Amniotic stem cell (primary cell): ENCODE measurements at places on chromosomes 6 and 20.

GRCh38 chr6:120407696-120408095, 926.6 kb downstream of the TBC1D32 start:
- DNase-seq: no peak

- no peak for DNase-seq
Measured at GRCh38 chr6:139879823-139880356, 505.4 kb upstream of the CITED2 start.

GRCh38 chr6:55009131-55009530, 162.6 kb downstream of the FAM83B start:
- DNase-seq: no peak

DNA sequence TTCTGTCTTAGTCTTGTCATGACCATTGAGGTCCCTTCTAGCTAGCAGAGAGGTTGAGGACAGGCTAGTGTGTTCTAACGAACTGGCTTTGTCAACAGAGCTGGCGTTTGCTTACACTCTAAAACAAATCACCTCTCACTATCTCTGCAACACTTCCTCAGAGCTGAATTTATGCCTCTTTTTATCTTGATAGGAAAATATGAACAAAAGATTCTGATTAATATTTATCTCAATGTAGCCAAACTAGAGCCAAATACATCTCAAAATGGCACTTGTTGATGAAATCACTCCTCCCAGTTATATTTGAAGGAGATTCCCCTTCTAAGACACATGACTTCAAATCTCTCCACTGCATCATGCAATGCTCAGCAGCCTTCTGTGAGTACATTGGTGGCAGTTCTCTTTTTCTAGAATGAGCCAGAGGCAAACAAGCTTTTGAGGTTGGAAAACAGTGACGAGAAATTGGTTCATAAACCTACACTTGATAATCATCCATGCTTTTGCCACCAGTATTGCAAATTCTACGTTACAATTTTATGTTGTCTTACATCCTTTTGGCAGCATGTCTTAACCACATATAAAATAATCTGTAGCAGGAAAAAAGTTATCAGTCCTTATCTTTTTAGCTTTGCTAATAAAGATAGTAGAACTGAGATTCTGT, 615.7 kb upstream of the CITED2 start:
- no peak for DNase-seq

GRCh38 chr20:38692436-38693411, 31.6 kb upstream of the SLC32A1 start:
- peak; percentile 10 for DNase-seq

DNA sequence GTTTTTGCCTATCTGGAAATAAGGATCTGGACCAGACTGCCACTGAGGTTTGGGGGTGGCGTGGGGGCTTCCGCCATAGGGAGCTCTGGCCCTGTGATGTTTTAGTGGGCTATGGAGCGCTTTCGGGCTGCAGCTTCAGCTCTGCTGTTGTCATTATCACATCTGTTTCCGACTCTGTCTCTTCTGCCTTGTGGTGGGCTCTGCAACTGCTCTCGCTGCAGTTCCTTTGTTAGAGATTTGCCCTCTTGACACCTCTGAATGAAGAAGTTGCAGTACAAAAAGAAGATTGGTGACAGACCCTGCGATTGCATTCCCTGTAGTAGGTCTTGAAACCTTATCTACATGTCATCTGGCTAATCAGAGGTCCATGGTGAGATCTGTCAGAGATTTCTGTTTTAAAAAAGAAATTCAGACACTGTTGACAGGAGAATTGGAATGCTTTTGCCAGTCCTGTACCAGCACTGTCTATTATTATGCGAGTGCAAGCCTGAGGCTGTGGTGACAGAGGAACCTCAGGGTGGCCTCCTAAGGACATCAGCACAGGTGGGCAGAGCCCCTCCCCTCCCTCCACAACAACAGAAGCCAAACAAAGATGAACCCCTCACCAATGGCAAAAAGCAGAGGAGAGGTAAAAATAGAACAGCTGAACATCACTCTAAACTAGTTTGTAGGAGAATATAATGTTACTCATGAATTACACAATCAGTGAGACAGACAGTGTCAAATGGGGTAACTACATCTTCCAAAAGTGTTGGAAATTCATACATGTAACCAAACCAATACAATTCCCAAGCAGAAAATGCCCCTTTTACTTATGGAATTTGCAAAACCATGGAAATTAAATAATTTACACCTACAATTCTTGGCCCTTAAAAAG, 63.5 kb upstream of the DEFB112 start:
- DNase-seq: no peak

DNA sequence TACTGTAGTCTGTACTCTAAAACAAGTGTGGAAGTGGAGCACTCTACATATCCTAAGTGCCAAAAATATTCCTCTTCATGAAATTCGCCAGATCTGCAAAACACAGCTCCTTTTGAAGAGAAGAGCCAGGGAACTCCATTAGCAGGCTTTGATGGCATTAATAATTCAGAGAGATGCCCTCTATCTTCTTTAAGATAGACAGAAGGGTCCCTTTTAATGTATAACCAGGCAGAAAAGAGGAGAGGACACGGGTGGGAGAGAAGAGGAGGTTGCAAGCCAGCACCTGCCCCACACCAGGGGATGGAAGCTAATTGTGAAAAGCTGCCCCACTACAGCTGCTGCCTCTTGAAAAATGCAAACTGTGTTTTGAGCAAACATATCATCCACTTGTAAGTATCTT, 3.7 kb upstream of the RFPL4B start:
- no peak for DNase-seq

GRCh38 chr6:62283796-62284411, 2.1 kb downstream of the KHDRBS2 start:
- DNase-seq: no peak

- no peak for DNase-seq
Measured at GRCh38 chr20:33076662-33077372, 2.6 kb upstream of the BPIFB4 start.

DNA sequence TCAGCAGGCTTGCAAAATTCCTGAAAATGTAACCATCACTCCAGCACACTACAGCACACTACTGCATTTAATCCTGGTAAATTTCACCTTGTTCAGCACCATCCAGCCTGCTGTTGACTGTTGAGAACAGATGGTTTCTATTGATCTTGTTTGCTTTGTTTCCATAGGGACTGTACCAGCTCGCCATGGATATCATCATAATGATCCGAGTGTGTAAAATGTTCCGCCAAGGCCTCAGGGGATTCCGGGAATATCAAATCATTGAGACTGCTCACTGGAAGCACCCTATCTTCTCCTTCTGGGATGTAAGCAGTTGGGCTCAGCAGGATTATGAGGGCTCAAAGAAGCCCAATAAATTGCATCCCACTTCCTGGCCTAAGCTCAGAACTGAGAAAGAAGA, 4.1 kb downstream of the CNBD2 start:
- DNase-seq: no peak

- no peak for DNase-seq
Measured at GRCh38 chr6:74256381-74256780, 560.4 kb downstream of the CD109 start.

DNA sequence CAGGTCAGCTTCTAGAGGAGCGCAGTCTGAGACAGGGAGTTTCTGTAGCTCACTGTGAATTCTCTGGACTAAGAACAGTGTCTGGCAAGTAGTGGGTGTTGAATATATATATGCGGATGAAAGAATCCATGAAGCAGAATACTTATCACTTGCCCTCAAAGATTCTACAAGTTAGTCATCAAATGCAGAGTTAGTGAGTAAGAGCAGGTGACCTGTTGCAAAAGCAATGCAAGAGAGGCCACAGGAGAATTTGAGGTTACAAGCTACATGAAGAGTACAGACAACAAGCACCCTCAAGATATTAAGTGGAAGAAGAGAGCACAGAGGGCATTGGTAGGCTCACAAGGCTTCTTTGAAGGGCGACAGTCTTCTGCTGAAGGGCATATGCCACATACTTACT, 103.4 kb upstream of the BTBD3 start:
- DNase-seq: no peak

DNA sequence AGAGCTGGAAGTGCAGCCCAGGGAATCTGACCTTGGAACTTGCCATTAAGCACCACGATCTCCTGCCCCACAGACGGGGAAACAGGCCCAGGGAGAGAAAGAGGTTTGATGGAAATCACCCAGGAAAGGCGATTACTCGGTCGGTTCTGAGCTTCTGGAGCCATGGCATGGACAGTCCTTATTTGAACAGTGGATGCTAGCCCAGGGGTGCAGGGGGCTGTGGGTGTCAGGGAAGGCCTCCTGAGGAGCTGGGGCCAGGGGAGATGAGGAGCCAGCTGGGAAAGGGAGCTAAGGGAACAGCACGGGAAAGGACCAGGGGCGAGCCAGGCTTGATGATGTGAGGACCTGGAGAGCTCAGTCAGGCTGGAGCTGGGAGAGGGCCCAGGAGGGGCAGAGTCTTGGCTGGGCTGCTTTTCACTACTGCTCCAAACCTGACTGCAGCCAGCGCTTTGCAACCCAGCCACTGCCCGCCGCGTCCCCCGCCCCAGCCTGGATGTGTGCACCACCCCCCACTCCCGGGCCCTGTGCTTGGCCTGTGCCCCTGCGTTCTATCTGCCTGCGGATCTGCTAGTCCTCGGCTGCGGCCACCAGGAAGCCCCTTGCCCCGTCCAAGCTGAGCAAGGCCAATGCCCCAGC, 17.8 kb downstream of the SUN5 start:
- no peak for DNase-seq
